Stimulated activated CD4-positive, alpha-beta T cell treated with anti-CD3 and anti-CD28 coated beads, Interleukin-4, amount 100 ng/mL, for 4 hours (primary cell): ENCODE measurements at places on chromosomes 12 and 14.

GRCh38 chr14:23300687-23301223, 1.9 kb downstream of the PPP1R3E start:
- DNase-seq, result no peak

DNA sequence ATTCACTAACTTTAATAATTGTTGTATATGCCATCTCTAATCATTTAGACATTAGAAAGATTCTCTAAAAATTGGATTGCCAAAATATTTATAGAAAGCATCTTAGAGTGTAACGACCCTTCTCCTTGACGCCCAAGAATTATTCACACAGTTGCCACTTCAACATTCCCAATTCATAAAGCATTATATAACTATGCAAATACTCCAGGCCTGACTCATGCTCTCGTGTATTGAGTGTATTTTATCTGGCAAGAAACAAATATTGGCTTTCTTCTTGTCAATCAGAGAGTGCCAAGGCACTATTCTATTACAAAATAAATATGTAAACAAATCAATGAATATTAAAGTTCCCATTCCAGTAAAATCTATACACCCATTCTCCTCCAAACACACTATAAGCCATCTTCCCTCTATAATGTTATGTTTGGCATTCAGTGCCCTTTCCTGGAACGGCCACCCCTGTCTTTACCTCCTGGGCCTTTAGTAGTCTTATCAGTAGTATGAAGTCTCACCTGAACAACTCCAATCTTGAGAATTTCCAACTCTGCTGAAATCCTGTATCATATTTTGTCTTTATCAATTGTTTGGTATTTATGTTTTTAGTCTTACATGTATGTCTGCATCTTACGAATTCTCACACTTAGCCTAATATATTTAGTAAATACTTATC, 182.6 kb downstream of the PIK3C2G start:
- DNase-seq, result no peak

DNA sequence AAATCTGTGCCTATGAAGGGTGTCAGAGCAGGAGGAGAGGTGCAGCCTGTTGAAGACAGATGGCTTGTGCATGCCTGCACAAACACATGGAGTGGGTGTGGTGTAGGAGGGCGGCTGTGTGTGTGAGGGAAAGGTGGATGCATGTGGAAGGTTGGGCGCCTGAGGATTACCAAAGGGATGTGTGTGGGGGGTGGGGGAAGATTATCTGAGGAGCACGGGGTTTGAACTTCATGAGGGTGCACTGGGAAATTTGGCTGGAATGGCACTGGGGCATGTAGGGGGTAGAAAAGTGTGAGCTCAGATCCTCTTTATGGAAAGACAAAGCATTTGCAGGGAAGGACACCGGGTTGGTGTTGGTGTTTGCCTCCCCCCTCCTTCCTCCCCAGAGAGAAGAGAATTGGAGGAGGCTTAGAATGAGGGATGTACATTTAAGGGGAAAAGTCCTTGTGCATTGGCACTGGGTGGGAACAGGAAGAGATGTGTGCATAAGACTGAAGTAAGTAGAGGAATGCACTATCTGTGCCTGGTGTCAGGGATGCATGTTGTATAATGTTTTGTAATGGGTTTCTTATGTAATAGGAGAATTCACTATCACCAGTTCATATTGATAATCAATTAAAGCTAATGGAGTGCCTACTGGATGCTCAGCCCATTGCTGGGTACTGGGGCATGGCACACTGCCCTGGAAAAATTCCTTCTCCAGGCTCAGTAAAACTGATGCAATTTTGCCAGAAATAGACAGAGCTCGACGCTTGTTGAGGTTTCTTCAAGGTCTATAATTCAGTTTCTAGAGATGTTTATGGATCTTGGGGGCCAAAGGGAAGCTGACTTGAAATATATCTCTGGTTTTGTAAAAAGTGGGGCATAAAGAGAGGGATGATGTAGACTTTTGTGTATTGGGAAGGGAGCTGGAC, 3.0 kb downstream of the NTF3 start:
- DNase-seq, result no peak

DNA sequence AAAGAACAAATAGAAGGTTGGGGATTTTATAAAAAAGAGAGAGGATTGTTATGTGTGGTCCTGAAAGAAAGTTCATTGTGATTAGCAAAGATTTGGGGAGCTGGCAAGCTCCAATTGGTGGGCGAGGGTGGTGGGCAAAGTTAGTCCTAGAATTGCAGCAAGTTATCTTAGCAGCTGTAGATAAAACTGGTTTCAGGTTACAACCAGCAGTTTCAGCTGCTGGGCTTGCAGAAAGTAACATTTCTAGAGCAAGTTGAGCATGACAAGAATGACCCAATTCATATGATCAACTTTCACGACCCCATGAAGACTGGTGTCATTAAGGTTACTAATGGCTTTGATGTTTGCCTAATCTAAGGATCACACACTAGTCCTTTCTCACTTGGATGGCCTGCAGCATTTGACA, 177.9 kb upstream of the NUDT4 start:
- DNase-seq, result no peak

DNA sequence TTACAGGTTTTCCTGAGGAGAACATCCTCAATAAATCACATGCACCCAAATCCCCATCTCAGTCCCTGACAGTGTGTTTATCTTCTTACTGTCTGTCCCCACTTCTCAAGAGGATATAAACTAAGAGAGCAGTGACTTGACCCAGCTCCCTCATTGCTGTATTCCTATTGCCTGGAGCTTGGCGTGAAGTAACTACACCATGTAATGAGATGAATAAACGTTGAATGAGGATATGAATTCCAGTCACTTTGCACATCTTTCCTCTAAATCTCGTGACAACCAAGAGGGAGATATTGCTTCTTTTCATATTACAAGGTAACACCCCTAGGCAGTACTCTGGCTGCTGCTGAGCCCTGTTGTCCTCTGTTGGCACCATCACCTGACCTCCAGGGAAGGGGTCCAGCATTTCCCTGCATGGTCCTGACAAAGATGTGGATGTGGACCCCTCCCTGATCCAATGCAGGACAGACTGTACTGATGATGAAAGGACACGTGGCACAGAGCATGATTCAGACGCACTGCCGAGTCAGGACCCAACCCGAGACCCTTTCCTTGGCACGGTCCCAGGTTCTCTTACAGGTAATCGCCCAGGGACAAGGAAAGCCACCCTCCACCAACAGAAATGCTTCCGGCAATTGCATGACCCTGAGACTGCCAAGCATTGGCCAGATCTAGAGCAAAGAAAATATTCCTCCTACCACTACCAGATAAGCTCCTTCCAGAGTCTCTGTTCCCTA, 47.7 kb upstream of the CPM start:
- no peak for DNase-seq

DNA sequence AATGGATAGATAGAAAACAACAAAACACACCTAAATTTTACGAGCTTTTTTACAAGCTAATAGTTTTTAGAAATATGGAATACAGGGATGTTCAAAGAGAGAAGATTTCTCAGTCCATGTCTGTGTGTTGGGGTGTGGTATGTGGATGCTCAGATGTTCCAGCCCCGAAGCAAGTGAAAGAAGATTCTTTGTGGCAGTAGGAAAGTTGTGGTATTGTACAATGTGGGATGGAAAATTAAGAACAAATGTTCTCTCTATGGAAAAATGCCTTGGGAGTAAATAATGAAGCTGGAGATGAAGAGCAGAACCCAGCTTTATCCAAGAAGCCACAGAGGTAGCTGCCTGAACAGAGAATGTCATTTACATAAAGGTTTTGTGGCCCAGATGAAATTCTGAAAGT, 150.3 kb upstream of the PRKD1 start:
- no peak for DNase-seq

- DNase-seq, result no peak
Observed at GRCh38 chr12:98754095-98754494, 109.0 kb downstream of the APAF1 start.

DNA sequence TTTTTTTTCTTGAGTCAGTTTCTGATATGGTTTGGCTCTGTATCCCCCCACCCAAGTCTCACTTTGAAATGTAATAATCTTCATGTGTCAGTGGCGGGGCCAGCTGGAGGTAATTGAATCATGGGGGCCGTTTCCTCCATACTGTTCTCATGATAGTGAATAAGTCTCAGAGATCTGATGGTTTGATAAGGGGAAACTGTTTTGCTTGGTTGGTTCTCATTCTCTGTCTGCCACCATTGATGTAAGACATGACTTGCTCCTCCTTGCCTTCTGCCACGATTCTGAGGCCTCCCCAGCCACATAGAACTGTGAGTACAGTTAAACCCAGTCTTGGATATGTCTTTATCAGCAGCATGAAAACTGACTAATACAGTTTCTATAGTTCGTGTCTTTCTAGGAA, 42.9 kb downstream of the WNK1 start:
- DNase-seq, result peak; percentile 54

DNA sequence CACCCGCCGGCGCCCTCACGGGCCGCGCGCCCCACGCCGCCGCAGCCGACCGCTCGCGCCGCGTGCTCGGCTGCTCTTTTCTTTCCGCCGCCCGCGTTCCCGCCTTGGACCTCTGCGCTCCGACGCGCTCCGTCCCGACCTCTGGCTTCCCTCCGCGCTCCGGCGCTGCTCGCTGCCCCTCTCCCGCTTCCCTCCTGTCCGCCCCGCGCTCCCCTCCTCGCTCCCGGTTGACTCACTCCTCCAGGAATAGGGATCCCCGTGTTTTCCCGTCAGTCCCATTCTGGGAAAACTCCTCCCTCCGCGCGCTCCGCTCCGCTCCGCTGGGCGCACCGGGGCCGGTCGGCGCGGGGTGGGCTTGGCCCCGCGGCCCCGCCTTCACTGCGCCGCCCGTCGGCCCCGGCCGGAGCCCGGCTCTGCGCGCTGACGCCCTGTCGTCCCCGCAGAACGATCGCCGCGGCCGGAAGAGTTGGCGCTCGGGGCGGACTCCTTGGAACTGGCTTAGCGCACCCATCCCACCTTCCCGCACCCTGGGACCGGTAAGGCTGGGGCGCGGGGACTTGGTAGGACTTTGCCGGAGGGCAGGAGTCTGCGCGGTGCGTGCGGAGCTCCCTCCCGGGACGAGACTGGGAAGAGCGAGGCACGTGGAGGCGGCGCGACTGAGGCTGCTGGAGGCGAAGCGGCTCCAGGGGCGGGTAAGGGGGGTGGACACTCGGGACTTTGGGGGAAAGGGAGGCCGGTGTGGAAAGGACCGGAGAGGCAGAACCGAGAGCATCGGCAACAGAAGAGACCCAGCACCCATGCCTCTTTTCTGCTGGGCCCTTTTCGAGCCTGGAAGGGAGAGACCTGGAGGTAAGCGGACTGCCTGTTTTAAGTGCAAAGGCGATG, 550 bp downstream of the TEAD4 start:
- no peak for DNase-seq

GRCh38 chr12:124240493-124240892, 54.4 kb upstream of the RFLNA start:
- no peak for DNase-seq

DNA sequence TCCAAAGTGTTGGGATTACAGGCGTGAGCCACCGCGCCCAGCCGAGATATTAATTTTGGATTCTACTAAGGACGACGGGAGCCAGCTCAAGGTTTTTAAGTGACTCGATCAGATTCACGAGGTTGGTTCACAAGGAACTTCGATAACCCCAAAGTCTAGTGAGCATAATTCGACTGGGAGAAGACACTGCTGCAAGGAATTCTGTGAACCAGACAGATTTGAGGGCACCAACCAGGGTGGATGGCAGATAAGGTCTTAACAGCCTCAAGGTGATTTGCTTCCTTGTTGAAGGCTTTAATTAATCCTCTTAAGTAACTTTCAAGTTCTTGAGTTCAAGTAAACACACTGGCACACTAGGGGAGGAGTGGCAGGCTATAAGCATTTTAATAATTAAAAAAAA, 1.1 kb upstream of the KLHDC2 start:
- no peak for DNase-seq

DNA sequence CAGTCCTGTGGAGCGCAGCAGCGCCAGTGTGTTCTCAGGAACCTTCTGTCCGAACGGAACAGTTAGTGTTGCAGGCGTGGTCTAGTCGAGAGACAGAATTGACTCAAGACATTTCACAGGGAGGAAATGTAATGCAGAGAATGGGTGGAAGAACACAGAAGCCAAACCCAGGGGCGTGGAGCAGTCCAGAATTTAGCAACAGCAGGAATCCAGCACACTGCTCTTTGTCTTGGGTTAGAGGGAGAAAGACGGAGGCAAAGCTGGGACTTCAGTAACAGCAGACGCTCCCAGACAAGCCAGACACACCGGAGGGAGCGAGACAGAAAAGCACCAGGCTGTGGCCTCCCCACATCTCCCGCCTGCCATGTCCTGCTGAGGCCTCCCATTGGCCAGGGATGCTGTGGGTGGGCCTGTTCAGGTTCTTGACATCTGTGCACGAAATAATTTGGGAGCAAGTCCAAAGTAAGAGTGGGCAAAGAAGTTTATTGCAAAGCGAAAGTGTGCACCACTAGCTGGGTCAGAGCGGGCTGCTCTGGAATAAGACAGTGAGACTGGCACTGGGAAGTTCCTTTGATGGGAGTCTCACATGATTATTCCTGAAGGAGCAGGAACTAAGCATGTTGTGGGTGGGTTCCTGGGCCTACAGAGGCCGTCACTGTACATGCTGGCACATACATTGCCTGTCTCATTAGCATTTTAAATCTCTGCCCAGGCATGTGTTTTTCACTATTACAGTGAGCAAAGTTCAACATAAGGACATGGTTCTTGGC, 339.3 kb upstream of the SFSWAP start:
- DNase-seq, result no peak

DNA sequence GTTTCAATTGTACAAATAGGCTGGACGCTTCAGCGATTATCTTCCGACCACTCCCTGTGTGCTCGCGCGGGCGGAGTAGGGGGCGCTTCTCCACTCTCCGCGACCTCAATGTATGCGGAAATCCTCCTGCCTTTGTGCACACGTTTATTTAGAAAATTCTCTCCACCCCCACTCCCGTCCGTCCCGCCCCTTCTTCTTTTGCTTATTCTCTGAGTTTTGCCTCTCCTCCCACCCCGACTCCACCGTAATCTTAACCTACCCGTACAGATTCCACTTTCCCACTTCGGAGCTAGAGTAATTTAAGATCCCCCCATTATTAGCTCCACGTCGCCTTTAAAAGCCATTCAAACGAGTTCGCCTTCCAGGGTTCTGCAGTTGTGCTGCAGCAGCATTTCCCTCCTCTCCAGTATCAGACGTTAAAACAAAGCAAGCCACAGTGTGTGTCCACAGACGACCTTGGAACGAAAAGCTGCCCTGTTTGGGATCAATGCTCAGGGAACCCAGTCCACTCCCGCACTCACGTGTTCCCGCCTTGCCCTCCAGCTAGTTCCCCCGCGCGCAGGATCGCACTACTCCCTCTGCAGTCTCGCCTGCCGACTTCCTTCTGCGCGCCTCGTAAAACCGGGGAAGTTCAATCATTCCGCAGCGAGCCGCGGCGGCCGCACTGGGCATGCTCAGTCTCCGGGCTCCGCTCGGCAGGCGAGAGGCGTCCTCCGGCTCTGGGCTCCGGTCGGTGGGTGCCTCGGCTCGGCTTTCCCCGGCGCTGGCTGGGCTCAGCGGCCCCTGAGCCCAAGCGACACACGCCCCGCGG, at the start of gene ANO6:
ANO6 (plus strand) TSS at position 677 of the 811 bp plus-strand sequence. CDS start 227 bp downstream, outside the sequence.
- peak; percentile 75 for DNase-seq

GRCh38 chr12:128840862-128841468, 12.3 kb upstream of the GLT1D1 start:
- no peak for DNase-seq

DNA sequence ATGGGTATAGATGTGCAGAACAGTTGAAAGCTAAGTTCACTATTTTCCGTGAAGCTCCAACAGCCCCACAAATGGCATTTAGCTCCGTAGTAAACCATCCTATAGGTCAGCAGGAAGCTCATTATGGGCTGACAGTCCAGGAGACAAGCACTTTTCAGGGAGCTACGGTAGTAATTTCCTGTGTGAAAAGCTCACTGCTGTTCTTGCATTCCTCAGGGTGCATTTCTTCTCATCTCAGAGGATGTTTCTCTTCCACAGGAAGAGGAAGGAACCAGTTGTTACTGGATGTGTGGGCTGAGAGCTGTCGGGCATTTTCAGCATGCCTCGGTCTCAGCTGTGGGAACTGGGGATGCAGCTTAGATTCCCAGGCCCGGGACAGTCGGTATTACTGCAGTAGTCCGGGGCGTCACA, 72.8 kb downstream of the GALNT4 start:
- no peak for DNase-seq
